ENCODE measurements at places on chromosomes 16 and 17.
A peak's percentile ranks its signal among the peaks of the same experiment; 100 is the strongest.

- no peak for DNase-seq
Observed at GRCh38 chr17:48239603-48239995, 132.0 kb downstream of the SNX11 start.

DNA sequence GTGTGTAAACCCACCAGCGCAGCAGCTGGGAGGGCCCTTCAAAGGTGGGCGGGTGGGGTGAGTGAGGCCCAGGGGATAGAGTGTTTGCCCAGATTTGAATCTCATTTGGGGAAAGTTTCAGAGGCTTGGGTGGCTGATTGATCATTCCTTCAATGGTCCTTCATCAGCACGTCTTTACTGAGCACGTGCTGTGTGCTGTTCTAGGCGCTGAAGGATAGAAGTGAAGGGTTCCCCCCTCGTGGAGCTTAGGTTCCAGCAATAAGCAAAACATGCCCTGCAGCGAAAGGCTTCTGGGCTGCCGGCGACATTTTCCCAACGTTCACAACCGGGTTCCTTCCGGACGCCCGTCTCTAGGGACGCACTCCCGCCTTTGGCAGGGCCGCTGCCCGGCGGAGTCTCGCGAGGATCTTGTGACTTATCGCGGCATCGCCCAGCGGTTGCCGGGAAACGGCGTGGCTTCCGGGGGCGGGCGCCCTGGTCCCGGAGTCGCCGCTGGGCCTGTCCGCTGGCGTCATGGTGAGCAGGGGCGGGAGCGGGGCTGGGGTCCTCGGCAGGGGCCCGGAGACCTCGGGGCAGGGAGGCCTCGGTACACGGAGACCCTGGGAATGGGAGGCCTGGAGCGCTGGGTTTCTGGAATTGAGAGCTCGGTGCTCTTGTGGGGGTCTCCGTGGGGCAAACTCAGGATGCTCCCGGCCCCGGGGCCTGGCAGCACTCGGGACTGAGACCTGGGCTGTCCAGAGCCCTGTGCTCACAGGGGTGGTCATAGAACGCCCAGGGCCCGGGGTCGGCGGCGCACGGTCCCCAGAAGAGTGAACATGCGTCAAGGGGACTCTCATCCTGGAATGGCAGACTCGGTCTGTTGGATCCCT is 3.2 kb upstream of the DBNDD1 start:
- DNase-seq: peak; percentile 95

DNA sequence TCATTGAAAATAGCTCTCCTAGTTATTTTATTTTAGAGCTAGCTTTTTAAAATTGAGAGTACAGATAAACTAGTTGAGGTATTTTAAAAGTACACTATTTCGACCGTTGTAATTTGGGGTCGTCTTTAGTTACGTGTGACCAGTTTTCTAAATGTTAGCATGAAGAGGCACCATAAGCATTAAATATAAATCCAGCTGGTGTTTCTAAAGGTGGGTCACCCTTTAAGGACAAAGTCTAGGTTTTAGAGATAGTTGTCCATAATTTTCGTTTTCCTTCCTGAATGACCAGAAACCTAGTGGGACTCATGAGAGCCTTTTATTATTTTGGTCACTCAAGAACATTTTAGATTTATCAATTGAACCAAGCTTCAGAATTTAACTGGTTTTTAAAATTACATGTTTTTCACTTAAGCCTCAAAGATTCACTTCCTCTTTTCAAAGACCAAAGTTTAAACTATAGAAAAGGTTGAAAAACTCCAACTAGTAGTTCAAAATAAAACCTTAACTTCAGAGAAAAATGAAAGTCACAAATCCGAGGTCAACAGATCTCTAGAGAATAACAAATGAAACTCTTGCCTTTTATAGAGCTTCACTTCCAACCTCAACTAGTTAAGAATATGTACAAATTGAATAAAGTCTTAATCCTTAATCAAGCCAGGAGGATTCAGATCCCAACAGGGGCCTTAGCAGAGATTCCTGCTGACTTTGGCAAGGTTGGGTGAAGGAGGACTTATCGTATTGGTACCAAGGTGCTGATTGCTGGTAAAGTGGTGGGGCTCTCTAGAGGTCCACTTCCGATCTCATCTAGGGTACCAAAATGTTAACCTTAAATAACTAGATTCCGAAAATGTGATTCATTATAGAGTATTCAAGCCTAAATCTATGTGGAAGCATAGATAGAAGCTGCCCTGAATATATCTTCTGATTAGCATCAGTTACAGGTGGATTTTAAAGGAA is 32.5 kb downstream of the PHKB start:
- DNase-seq: no peak

GRCh38 chr17:59521465-59522126 is 43.8 kb upstream of the DHX40 start:
- DNase-seq: peak; percentile 67

- no peak for DNase-seq
Observed at GRCh38 chr16:87595712-87596111, 6.6 kb upstream of the JPH3 start.

All from ACHN (cell line).